Left ventricle myocardium inferior (tissue), 1 donor: ENCODE measurements at places on chromosomes 12 and 14. TPM values are rescaled to one million over a fixed set of nuclear protein-coding genes. Genes with fewer than 3 reads are reported as not detected.

- DNase-seq, result no peak
- no peaks in the 10 kb centered on the region for H3K27me3 ChIP-seq
- no peak overlapping the region for H3K4me3 ChIP-seq
- no peak overlapping the region for H3K27ac ChIP-seq
- H3K4me1 ChIP-seq, result no peaks in the 10 kb centered on the region
Observed at GRCh38 chr12:124311292-124312109, 16.6 kb downstream of the RFLNA start.

- no peak overlapping the region for H3K27ac ChIP-seq
- DNase-seq, result no peak
- no peak overlapping the region for H3K4me3 ChIP-seq
- no peaks in the 10 kb centered on the region for H3K36me3 ChIP-seq
Observed at GRCh38 chr12:19623751-19624399, 184.6 kb downstream of the AEBP2 start.

DNA sequence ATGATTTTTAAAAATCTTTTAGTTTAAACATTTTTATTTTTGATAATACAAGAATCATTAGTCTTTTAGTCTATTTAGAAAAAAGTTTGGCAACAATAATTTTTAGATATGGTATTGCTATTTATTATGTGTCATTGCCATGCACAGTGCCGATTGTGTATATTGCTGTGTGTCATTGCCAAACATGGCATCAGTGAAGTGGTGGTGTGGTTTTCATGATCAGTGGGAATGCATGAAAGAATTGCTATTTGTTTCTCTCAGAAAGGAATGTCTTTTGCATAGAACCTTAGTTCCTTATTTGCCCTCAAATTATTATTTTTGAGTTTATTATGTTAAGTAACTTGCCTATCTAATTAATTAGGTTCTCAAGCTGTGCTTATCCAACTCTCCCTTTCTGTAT lies 397.5 kb upstream of the PDE3A start:
- no peaks in the 10 kb centered on the region for H3K27me3 ChIP-seq
- no peak overlapping the region for H3K4me3 ChIP-seq
- no peak overlapping the region for H3K27ac ChIP-seq
- peaks cover 16% of the 10 kb centered on the region for H3K4me1 ChIP-seq

MGAT2 gene
- total RNA-seq, result 12.0 TPM

SLCO1B3 gene
- 0.60 TPM for total RNA-seq
